NCI-H2081 treated with DMSO at 0.1 percent for 48 hours (cell line): ENCODE measurements at places on chromosomes 1 and 21.

DNA sequence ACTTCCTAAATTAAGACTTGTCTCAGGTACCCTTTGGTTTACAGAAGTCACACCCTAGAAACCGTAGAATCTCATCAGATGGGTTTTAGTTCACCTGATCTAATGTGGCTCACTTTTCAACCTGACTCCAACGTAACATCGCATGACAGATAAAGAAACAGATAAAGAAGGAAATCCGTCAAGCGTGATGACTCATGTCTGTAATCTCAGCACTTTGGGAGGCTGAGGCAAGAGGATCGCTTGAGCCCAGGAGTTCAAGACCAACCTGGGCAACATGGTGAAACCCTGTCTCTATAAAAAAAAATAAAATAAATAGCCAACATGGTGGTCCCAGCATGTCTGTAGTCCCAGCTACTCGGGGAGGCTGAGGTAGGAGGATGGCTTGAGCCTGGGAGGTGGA, 97.3 kb downstream of the SPSB1 start:
- DNase-seq: no peak

- no peak for DNase-seq
These were observed 163.8 kb upstream of the ESRRG start for GRCh38 chr1:216887032-216887431.

DNA sequence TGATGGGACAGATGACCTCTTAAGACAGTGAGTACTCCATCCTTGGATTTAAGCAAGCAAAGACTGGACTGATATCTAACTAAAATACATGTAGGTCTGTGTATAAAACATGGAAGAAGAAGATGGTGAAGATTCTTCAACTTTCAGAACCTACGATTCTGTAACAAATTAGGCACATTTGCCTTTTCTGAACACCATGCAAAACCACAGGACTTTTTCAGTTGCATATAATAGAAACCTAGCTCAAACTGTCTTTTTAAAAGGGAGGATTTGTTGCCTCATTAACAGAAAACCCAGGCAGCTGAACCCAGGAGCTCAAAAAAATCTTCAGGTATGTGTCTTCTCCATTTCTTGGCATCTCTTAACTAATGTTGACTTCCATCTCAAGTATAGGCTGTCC, 14.7 kb upstream of the TSPAN1 start:
- DNase-seq: no peak

GRCh38 chr1:110186558-110186957, 23.6 kb upstream of the KCNC4 start:
- DNase-seq: no peak

DNA sequence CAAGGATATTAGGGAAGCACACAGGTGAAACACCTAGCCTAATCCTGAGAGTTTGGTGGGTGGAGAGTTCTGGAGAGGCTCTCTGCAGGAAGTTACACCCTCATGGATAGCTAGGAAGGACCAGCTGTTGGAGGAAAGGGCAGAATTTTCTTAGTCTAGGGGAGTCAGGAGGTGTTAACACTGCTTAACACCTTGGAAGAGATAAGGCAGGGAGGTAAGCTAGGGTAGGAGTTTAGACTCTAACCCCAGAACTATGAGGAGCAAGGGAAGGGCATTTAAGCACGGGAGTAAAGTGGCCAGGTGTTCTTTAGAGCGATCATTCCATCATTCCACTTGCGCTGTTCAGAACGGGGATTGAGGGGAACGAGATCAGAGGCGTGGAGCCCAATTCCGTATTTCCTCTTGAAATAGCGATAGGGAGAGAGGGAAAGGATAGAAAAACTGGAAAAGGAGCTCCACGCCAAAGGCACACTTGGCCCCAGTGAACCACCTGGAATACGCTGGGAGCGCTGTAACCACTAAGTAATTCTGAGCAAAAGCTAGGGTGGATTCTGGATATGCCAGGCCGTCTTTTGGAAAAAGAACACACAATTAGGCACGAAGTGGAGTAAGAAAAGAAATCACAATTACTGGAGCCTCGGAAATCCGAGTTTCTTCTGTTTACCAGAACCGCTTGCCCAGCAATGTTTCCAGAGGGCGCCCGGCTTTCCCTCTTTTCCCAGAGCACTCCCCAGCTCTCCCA, 1.5 kb upstream of the GPR137B start:
- DNase-seq: no peak

DNA sequence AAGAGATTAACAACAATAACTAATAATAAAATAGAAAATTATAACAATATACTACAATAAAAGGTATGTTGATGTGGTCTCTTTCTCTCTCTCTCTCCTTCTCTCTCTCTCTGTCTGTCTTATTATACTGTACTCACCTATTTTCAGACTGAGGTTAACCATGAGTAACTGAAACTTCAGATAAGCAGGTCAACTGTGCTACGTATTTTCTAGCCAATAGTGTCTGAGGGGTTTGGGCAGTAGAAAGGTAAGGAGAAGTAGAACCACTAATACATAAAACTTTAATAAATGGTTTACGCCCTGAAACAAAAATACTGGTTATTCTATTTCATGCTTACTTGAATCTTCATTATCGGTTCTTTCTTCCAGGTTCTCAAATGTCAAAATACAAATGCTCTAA, 71.0 kb upstream of the LRRC53 start:
- DNase-seq: no peak

DNA sequence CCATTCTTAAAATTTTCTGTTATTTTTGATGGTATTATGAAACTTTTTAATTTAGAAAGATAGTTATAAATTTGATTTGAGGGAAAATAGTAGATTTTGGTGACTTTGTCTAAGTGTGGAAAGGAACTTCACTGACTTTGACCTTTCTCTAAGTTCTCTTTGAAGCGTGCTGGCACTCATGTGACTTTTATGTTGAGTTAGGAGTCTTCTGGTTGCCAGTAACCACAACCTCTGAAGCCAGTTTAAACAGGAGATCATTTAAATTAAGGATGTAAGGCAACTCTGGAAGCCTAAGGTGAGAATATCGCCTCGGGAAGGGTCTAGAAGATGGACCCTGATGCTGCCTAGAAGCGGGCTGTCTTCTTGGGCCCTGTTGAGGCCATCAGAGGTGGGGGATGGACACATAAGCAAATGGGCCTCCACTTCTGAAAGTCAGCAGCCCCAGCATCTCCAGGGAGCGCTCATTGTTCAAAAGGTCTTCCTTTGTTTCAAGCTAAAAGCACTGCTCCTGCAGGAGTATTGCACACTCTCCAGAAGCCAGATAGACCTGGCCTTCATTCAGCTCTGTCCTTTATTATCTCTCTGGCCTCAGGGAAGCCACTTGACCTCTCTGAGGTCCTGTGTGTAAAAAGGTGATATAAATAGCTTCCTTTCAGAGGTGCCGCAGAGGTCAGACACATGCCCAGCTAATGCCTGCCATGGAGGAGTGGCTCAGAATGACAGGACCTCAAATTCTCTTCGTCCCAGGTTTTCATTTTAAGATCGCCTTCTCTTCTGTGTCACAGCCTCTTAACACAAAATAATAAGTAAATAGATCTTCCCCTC, 5.1 kb upstream of the RCAN1 start:
- no peak for DNase-seq

DNA sequence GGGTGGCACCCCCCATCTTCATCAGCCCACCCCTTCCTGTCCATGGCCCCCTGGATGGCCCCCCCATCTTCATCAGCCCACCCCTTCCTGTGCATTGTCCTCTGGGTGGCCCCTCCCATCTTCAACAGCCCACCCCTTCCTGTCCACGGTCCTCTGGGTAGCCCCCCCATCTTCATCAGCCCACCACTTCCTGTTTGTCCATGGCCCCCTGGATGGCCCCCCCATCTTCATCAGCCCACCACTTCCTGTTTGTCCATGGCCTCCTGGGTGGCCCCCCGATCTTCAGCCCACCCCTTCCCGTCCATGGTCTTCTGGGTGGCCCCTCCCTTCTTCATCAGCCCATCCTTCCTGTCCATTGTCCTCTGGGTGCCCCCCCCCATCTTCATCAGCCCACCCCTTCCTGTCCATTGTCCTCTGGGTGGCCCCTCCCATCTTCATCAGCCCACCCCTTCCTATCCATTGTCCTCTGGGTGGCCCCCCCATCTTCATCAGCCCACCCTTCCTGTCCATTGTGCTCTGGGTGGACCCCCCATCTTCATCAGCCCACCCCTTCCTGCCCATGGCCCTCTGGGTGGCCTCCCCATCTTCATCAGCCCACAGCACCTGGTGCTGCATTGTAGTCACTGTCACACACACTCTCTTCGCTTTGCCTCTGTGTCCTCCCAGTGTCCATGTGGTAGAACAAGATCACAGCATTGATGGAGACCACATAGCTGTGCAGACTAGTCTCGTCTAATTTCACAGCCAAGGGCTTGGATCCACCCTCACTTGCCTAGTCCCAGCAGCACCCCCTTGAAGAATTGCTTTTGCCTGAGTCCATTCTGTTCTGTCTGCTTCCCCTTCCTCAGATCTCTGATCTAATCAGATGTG, 95.9 kb downstream of the PCBP3 start:
- DNase-seq: no peak

- no peak for DNase-seq
These were observed 5.9 kb downstream of the ADPRS start for GRCh38 chr1:36094621-36095061.
